ENCODE measurements at places on chromosomes 12 and 14.

GRCh38 chr14:62776300-62776699, 269.0 kb downstream of the KCNH5 start:
- no peak for DNase-seq

GRCh38 chr14:60184146-60184904, 19.1 kb upstream of the DHRS7 start:
- DNase-seq = peak; percentile 62

DNA sequence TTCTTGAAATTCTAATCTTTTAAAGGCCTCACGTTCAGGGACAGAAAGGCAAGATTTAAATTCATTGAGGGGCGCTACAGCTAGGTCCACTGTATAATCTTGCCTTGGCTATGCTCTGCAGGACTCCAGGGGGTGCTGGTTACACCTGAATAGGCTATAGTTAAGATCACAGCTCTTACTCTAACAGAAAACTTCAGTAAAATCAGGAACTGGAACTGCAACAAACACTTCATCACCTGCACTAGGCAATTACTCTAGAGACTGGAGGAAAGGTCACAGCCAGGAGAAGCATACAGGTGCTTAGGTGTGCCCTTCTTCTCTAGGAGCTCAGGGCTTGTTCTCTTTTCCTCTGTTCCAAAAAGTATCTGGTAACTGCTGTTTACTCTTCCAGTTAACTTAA, 20.9 kb downstream of the SLCO1C1 start:
- DNase-seq = peak; percentile 68

DNA sequence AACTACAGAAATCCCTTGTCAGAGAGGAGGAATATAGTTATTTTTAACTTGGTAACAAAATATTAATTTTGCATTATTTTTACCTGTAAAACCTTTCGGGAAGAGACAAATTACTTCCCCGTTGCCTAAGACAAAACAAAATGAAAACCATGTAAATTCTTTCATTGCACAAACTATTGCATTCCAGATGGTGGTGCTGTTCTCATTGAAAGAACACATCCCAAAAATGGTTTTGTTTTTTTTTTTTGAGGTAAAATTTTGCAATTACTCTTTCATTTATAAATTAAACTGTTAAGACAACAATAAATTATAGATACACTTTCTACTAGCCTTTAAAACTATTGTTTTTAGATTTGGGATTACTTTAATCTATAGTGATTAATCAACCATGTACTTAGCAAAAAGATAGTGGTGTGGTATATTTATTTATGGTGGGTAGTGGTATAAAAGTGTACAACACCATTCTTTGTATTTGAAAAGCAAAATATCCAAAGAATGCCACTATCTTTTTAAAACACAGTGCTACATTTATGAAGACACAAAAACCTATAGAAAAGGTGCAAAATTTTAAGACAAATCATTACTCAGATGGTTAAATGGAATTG, 115.5 kb downstream of the SLC38A1 start:
- peak; percentile 8 for DNase-seq

DNA sequence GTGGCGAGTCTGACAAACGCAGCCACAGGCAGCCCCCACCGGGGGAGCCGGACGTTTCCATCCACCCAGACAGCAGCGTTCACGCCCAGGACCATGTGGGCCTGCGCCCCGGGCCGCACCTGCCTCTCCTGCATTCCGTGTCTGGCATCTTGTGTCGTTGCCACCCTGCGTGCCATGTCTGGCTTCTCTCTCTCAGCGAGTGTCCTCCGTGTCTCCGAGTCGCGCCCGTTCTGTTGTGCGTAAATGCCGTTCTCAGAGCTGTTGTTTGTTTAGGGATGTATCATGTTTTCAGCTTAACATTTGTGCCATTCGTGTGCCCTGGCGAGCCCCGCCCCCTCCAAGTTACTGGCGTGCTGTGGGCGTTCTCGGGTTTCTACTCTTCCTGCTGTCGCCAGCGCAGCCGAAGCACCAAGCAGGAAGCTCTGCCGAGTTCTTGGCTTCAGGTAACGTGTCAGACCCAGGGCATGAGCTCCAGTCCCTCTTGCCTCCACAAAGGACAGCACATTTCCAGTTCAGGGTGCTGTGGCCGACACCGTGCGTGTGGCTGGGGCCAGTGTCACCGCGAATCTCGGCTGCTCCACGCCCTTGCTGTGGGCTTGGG, 34.6 kb downstream of the NOC4L start:
- DNase-seq = peak; percentile 15

DNA sequence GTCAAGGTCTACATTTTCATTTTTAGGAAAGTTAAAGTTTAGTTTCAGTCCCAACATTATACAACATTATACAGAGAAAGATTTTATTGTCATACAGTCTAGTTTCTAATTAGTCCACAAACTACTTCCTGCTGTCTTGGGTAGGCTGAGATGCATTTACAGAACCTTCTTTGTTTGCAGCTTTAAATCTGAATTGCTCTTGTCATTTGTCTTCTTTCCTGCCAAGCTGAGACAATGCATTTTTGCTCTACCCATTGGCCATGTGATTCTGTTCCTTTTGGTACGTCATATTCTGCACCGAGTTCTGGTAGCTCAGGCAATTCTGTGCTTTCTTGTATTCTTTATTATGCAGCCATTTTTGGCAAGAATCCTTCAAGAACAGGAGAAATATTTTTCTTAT, 228.5 kb downstream of the ATP23 start:
- DNase-seq = no peak

GRCh38 chr12:66087365-66087943, 43.1 kb downstream of the LLPH start:
- peak; percentile 11 for DNase-seq

GRCh38 chr14:59214702-59215302, 26.3 kb downstream of the DAAM1 start:
- no peak for DNase-seq

GRCh38 chr14:99745307-99745951, 47.8 kb upstream of the EML1 start:
- DNase-seq = no peak

DNA sequence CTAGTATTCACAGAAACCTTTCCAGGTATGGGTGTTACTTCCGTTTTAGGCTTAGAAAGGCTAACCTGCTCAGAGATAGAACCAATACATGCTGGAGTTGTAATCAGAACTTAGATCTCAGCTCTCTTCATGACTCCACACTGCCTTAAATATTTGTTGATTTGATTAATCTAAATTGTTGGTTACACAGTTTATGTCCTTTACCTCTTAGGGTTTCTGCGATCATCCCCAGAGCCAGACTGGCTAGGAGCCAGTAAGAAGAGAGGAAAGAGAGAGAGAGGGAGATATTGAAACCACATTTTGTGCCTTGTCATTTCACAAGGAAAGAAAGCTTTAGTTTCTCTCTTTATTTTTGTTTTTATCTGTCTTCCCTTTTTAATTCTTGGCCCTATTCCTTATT, 16.8 kb upstream of the MGP start:
- no peak for DNase-seq

DNA sequence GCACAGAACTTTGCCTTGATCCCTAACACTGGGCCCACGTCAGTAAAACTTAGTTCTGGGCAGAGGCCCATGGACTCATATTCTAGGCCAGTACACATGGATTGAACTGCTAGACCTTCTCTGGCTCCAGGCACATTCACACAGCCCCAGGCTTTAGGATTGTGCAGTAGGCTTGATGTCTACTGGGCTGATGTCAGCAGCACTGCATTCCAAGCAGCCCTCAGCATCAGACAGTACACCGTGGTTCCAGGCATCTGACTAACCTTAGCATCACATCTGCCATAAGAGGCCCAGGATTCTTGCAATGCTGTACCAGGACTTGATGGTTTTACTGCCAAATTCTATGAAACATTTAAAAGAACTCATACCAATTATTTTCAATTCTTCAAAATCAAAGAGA, 301.9 kb downstream of the CCER1 start:
- DNase-seq = no peak

GRCh38 chr14:101588990-101589389, 27.7 kb downstream of the DIO3 start:
- no peak for DNase-seq

GRCh38 chr14:74579447-74580274, 32.4 kb downstream of the LTBP2 start:
- DNase-seq = no peak

DNA sequence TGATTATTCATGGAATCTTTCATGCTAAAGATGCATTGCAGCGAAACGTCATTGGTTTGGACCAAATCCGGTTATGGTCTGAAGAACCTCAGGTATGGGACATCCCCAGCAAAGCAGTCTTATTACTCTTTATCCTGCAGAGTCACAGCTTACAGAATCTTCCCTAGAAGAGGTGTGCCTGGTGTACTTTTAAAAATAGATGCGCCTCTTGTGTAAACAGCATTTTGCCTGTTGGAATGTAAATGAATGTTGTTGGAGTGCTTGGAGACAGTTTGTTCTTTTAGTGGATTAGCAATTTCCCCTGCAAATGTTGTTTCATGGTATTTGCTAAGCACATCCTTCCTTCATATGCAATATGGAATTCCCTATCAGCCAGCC, 242.5 kb downstream of the ZFP36L1 start:
- no peak for DNase-seq
